Activated naive CD4-positive, alpha-beta T cell (primary cell): ENCODE measurements at places on chromosomes 2 and 18.

GRCh38 chr2:204278454-204278853 is 266.8 kb upstream of the PARD3B start:
- no peak for DNase-seq

DNA sequence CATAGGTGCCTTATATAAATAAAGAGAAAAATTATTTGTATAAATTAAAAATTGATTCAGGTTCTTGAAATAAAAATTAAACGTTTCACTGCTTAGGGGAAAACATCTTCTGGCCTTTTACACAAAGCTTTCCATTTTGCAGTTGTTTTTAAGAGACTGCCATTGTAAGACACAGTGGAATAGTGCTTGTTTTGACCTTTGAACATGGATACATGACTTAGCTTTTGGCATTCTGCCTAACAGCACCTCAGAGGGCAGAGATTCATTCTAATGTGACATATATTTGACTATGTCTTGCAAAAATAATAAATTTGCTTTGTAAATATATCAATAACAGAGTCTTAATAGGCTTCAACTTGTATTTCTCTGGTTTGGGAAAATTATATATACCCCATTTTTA is 142.1 kb downstream of the SLC4A10 start:
- no peak for DNase-seq

- no peak for DNase-seq
Measured at GRCh38 chr2:133561045-133561852, 7.0 kb downstream of the NCKAP5 start.

- no peak for DNase-seq
Measured at GRCh38 chr18:67926929-67927864, 410.7 kb upstream of the DSEL start.

- DNase-seq: no peak
Measured at GRCh38 chr18:79918615-79919011, 32.8 kb downstream of the SLC66A2 start.

DNA sequence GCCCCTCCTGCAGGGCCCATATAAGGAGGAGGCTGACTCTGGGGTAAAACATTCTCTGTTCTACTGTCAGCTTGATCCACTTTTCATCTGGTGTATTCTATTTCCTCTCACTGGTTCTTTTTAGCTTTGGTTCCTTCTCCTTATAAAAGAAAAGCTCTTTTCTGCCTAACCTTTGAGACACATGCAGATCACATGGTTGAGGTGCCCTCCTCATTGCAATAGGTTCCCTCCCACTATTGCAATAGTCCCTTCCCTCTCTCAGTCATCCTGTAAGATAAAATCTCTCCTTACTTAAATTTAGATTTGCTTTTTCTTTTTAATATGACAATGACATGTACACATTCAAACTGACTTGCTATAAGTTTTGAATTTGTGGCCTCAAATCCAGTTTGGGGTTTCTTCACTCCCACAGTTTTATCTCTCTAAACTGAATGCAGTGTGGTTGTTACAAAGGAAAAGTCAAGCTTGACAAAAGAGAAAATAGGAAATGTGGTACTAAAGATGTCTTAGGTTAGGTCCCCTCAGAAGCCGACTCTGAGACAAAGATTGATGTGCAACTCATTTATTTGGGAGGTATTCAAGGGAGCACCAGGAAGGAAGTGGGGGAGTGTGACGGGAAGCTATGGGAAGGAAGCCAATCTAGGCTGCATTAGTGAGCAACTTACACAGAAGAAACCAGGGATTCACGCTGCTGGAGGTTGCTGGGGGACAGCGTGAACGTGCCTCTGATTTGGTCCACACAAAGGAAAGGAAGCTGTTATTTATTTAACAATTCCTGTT is 127.6 kb upstream of the LINC00305 start:
- DNase-seq: no peak

DNA sequence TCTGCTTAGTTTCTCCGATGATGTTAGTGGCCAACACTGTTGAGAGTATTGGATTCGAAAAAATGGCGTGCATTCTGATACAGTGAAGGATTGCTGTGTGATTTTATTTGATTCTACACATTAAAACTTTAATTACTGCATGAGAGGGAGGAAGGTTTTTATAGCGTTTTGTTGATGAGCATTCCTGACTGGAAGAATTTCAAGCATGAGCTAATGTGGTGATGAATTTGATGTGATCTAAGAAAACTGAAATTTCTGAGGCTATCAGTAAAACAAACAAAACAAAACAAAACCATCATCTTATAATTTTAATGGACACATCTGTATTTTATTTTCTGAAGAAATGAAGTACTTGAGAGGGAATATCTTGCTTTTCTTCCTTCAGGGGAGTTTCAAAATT is 59.6 kb downstream of the ITGB6 start:
- no peak for DNase-seq
